ENCODE measurements at places on chromosomes 2 and 18.
A peak's percentile ranks its signal among the peaks of the same experiment; 100 is the strongest.

- no peak overlapping the region for H3K27ac ChIP-seq
- no peaks in the 10 kb centered on the region for H3K27me3 ChIP-seq
- H3K4me1 ChIP-seq = peaks cover 8% of the 10 kb centered on the region
- peak; percentile 64 for DNase-seq
- no peak overlapping the region for H3K4me3 ChIP-seq
Observed at GRCh38 chr2:240391111-240392051, 44.1 kb upstream of the GPC1 start.

DNA sequence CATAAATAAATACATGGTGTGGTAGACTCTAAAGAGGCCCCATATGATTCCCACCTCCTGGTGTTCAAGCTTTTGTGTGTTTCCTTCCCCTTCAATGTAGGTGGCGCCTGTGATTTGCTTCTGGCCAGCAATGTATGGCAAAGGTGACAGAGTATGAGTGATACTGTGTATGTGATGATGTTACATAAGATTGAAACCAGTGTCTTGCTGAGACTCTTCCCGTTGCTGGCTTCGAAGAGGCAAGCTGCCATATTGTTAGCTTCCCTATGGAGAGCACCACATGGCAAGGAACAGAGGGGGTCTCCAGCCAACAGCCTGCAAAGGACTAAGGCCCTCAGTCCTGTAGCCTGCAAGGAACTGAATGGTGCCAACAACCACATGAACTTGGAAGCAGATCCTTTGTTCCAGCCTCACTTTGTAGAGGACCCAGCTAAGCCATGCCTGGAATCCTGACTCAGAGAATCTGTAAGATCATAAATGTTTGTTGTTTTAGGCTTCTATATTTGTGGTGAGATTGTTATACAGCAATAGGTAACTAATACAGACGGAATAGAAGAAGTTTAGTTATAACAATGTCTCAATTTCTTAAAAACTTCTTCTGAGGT is 1.7 kb upstream of the SMAD4 start:
- peaks cover 6% of the 10 kb centered on the region for H3K36me3 ChIP-seq
- no peaks in the 10 kb centered on the region for H3K27me3 ChIP-seq
- H3K27ac ChIP-seq = no peak overlapping the region
- no peak for DNase-seq
- no peak overlapping the region for H3K4me3 ChIP-seq

- no peak for DNase-seq
- no peaks in the 10 kb centered on the region for H3K36me3 ChIP-seq
- H3K4me3 ChIP-seq = no peak overlapping the region
Observed at GRCh38 chr2:227368574-227368973, 10.5 kb downstream of the TM4SF20 start.

DNA sequence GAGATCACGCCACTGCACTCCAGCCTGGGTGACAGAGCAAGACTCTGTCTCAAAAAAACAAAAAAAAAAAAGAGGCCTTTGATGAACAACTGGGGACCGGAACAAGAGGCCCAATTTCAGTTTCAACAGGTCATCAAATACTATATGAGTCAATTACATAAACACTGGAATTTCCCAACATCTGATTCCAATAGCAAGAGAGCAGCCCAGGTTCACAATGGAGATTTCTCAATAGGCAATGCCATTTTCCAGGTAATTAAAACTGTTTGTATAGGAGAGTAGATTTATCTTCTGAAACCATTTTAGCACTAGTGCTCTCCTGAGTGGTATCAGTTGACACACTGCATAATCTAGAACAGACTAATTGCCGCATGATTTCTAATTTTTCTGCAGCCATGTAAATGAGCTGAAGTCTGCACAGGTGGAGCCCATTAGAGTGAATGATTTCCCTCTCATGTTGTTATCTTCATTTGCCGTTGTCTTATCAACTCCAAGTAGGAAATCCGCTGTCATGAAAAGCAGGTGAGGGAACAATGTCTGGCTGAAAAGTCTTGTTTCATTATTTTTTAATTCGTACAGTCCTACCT is 264.1 kb upstream of the MEIS1 start:
- no peaks in the 10 kb centered on the region for H3K4me1 ChIP-seq
- no peaks in the 10 kb centered on the region for H3K36me3 ChIP-seq
- H3K27me3 ChIP-seq = no peaks in the 10 kb centered on the region
- no peak for DNase-seq
- H3K4me3 ChIP-seq = no peak overlapping the region

GRCh38 chr18:44732238-44732563 is 51.5 kb downstream of the SETBP1 start:
- peak overlapping the region; percentile 100 for H3K27ac ChIP-seq
- H3K4me3 ChIP-seq = no peak overlapping the region
- H3K36me3 ChIP-seq = no peaks in the 10 kb centered on the region
- peak; percentile 70 for DNase-seq
- H3K27me3 ChIP-seq = no peaks in the 10 kb centered on the region
- peaks cover 41% of the 10 kb centered on the region for H3K4me1 ChIP-seq

DNA sequence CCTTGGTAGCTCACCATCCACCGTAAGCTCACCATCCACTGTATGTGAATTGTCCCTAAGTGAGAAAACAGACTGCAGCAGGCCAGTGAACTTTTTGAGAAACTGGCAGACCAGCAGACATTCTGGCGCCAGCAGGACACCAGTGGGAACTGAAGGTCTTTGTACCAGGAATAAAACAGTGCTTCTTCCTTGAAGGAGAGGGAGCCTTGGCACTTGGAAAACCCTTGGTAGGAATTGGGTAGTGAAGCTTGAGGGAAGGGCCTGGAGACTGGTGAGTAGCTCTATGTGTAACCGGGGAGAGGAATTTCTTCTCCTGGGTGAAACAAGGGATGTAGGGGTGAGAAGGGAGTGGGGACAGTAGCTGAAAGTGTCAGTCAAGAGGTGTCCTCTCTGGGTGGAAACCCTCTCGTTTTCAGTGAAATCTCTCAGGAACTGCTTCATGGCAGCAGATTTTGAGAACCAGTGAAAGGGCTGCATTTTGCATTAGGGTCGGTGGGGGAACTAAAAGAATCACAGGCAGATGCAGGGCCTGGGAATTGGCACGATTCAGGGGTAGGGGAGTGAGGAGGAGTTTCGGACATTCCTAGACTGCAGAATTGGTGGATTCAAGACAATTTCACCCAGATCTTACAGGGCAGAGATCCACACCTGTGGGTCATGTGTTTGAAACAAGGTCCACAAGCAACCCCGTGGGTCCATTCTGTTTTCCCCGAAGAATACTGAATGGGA is 131.5 kb upstream of the DLX2 start:
- peaks cover 30% of the 10 kb centered on the region for H3K4me1 ChIP-seq
- no peak overlapping the region for H3K4me3 ChIP-seq
- H3K27me3 ChIP-seq = no peaks in the 10 kb centered on the region
- H3K27ac ChIP-seq = no peak overlapping the region
- H3K36me3 ChIP-seq = no peaks in the 10 kb centered on the region
- DNase-seq = no peak

GRCh38 chr2:174858745-174859144 is 94.5 kb upstream of the CHRNA1 start:
- H3K36me3 ChIP-seq = no peaks in the 10 kb centered on the region
- H3K4me3 ChIP-seq = no peak overlapping the region
- no peak overlapping the region for H3K27ac ChIP-seq
- no peaks in the 10 kb centered on the region for H3K27me3 ChIP-seq

- H3K4me3 ChIP-seq = peak overlapping the region; percentile 61
- H3K36me3 ChIP-seq = peaks cover 36% of the 10 kb centered on the region
- peaks cover 13% of the 10 kb centered on the region for H3K4me1 ChIP-seq
Observed at GRCh38 chr18:24427484-24427883, 1.0 kb downstream of the IMPACT start.

DNA sequence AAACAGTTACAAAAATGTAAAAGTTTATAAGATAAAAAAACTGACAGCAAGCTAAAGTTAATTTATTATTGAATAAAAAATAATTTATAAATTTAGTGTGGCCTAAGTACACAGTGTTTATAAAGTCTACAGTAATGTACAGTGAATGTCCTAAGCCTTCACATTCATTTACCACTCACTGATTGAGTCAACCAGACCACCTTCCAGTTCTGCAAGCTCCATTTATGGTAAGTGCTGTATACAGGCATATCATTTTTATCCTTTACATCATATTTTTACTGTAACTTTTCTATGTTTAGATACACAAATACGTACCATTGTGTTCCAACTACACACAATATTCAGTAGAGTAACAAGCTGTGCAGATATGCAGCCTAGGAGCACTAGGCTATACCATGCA is 184.2 kb upstream of the LRATD1 start:
- no peaks in the 10 kb centered on the region for H3K36me3 ChIP-seq
- no peaks in the 10 kb centered on the region for H3K4me1 ChIP-seq
- H3K27me3 ChIP-seq = no peaks in the 10 kb centered on the region
- H3K27ac ChIP-seq = no peak overlapping the region
- H3K4me3 ChIP-seq = no peak overlapping the region

- no peaks in the 10 kb centered on the region for H3K36me3 ChIP-seq
- no peak for DNase-seq
- H3K27ac ChIP-seq = no peak overlapping the region
- H3K27me3 ChIP-seq = no peaks in the 10 kb centered on the region
Observed at GRCh38 chr2:102101849-102102635, 40.5 kb upstream of the IL1R1 start.

GRCh38 chr18:34729264-34729663 is 19.2 kb downstream of the DTNA start:
- no peak for DNase-seq
- H3K36me3 ChIP-seq = no peaks in the 10 kb centered on the region
- no peaks in the 10 kb centered on the region for H3K27me3 ChIP-seq

- DNase-seq = no peak
- H3K27ac ChIP-seq = no peak overlapping the region
- H3K27me3 ChIP-seq = no peaks in the 10 kb centered on the region
- H3K4me3 ChIP-seq = no peak overlapping the region
Observed at GRCh38 chr2:148974095-148974494, 64.4 kb upstream of the LYPD6B start.

GRCh38 chr2:105518897-105519296 is 120.0 kb upstream of the FHL2 start:
- H3K27me3 ChIP-seq = no peaks in the 10 kb centered on the region
- DNase-seq = no peak
- no peak overlapping the region for H3K4me3 ChIP-seq
- no peak overlapping the region for H3K27ac ChIP-seq
- H3K36me3 ChIP-seq = no peaks in the 10 kb centered on the region
- no peaks in the 10 kb centered on the region for H3K4me1 ChIP-seq

- no peaks in the 10 kb centered on the region for H3K36me3 ChIP-seq
- no peak for DNase-seq
- H3K4me1 ChIP-seq = no peaks in the 10 kb centered on the region
Observed at GRCh38 chr2:123720760-123721159, 304.3 kb upstream of the CNTNAP5 start.

DNA sequence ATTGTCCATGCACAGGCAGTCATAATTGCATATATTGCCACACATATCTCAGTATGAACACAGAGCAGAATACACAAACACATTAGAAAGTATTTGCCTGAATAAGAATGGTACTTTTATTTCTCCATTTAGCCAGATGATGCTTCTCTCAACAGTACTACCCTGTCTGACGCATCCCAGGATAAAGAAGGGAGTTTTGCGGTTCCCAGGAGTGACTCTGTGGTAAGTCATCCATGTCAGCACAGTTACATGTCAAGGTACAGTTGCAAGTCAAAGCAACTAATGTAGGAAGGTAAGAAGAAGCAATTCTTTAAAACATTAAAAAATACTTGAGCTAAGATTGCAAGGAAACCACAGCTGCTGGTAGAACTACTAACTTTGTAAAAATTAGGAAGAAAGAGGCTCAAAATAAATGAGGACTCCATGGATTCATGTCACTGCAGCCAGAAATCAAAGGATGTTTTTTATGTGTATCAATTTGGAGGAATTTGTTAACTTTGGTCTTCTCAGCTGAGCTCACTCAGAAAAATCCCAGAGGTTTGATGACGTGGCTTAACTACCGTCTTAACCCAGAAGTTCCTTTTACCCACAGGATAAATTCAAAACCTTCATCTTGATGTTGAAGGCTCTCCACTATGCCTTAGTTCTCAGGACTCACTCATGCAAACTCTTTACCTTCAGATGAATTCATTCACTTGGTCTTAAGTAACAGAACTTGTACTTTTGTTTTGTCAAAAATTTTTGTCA is 130.3 kb downstream of the ARHGAP28 start:
- DNase-seq = no peak
- no peaks in the 10 kb centered on the region for H3K4me1 ChIP-seq
- H3K27me3 ChIP-seq = no peaks in the 10 kb centered on the region
- no peaks in the 10 kb centered on the region for H3K36me3 ChIP-seq

DNA sequence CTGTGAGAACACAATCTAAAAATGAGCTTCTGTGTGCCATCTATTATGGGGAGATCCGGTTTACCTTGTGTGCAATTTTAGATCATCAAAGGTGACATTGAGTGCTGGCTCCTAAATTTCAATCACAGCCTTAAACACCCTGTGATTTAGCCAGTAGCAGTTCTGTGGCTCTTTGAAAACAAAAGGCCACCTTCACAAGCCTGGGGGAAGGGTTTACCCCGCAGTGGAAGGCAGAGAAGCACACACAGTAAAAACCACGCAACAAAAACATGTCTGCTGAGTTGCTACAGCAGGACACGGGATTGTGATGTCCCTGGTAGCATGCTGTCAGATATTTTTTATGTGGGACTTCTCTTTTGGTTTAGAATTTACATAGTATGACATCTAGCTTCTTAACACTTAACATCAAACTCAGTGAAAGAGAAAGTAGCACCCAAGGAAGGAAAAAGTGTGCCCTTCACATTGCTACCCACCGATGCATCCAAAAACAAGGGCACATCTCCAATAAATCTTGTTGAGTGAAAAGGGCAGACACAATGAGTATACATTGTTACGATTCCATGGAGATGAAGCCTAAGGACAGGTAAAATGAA is 56.1 kb upstream of the RNF152 start:
- peak overlapping the region; percentile 85 for H3K27ac ChIP-seq
- H3K4me3 ChIP-seq = no peak overlapping the region
- H3K4me1 ChIP-seq = peaks cover 46% of the 10 kb centered on the region
- no peak for DNase-seq
- no peaks in the 10 kb centered on the region for H3K27me3 ChIP-seq
- no peaks in the 10 kb centered on the region for H3K36me3 ChIP-seq

Data from RWPE2 (cell line).